ENCODE measurements at places on chromosomes 1 and 21.

GRCh38 chr1:27787895-27788294, 14.9 kb downstream of the STX12 start:
- DNase-seq, result no peak

DNA sequence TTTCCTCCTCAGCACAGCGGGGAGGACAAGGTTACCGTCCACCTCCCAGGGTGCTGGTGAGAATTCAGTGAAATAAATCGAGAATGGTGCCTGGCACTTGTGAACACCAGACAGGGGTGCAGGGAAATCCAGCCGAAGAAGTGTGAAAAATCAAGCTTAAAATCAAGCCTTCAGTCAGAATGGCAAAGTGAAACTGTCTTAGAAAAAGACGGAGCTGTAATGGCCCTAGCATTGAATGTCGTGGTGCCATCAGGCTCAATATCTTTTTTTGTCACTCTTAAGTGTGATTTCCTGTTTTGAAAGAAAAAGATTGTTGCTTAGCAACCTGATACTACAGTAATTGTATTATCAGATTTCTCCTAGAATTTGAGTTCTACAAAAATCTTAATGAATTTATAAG, 22.1 kb downstream of the EDARADD start:
- DNase-seq, result no peak

GRCh38 chr1:230113593-230114236, 46.7 kb downstream of the GALNT2 start:
- DNase-seq, result no peak

DNA sequence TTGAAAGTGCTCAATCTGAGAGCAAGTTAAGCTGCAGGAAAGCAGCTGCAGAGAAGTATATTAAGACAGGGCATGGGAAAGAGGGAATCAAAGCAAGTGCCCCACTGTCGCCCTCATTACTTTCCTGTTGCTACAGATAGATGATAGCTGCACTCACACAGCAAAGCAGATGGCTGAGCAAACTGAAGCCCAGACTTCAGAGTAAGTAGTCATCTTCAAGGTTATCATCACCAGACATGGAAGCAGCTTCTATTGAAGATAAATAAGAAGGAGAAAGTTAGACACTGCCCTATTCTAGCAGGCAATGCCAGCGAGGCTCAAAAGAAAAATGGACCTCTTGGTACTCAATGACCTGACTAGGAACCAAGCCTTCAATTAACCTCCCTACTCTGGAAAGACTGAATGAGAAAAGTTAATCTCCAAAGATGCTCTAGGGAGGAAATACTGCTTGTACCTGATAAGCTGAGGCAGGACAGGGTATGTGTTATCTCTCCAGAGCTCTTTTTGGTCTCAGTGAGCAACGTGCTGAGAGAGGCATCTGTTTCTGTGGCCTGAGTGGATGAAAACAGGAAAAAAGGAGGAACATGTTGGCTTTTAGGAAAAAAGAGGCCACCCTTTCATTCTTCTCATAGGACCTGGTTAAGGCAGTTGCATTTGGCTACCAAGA, 11.1 kb upstream of the MRPL9 start:
- DNase-seq, result no peak

- DNase-seq, result no peak
Observed at GRCh38 chr1:52842643-52843310, at the start of gene ZYG11A. ZYG11A (plus strand) TSS chr1:52842760; CDS start chr1:52842884, 124 bp downstream.

DNA sequence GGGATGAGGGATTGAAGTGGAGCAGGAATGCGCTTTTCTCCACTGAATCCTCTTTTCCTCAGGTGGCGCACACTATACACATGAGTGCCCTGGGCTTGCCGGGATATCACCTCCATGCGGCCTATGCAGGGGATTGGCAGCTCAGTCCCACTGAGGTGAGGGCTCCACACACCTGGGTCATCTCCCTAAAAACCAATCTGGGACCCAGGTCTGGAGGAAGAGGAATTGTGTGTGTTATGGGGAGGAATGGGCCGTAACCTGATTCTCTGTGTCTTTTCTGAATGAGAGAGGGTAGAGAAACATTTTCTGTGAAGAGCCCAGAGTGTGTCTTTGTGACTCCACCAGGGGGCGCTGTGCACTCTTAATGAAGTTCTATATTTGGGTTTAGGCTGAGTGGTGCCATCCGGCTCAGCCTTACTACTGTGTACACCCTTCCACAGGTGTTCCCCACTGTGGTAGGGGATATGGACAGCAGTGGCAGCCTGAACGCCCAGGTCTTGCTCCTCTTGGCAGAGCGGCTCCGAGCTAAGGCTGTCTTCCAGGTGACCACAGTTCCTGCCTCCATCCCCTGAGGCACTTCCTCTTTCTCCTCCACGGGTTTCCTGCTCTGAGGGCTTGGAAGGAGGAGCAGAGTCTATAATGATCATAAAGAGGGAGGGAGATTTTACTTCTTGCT, 1.5 kb downstream of the TOMM40L start:
- peak; percentile 48 for DNase-seq

- no peak for DNase-seq
Observed at GRCh38 chr1:205988585-205988995, 14.6 kb downstream of the RAB7B start.

DNA sequence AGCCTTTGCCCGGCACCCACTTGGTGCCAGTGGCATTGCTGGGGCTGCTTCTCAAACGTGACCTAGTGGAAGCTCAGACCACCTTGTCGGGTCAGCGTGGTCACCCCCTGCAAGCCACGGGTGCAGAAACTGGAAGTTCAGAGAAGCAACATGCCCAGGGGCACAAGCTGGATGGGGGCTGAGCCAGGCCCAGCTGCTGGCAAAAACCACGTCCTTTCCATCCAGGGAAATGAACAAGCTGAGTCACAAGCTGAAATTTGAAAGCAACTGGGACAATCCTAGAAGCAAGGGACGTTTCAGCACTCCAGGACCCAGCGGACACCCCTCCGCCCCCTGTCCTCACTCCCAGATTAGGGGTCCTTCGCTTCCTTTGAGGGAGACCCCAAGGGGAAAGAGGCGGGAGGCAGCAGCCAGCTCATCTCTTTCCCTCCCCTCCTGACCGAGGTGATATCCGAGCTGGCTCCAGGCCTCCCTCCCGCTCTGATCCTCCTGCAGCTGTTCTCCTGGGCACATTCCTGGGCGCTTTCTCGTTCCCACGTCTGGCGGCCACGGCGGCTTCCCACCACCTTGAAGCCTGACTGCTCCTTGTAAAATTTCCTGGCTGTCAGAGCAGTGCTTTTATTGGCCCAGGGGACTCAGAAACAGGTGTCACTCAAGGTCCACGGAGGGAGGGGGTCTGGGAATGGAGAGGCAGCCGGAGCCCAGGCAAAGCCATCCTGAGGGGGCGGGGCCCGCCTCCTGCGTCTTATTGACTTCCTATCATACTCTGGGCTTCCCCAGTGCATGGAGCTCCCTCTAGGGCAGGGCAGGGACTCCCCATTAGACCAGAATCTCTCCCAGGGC, 62.8 kb downstream of the PAX7 start:
- no peak for DNase-seq

DNA sequence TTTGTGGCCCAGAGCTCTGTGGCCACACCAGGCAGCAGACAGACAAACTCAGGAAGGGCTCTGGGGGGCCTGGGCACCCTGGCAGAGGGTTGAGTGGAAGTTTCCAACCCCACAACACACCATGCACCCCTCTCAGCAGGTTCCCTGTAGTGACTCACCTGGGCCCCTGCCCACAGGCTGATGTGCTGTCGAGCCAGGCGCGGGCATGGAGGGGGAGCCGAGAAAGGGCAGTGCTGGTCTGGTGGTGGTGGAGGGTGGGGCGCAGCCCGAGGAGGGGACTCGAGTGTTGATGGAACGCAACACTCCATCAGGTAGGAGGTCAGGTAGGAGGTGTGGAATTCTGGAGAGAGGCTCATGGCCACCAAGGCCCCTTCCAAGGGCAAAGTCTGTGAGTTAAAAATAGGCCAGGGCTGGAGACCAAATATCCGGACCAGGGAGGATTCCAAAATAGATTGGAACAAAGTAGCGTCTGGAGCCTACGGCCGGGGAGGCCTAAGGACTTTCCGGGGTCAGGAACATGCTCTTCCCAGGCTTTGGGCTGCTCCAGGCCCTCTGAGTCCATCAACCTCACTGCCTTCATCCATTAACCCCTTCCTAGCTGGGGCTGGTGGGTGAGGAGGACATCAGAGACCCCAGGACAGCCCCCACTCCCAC, 191.5 kb upstream of the AJAP1 start:
- no peak for DNase-seq

- no peak for DNase-seq
Observed at GRCh38 chr1:98493469-98493868, 168.1 kb upstream of the SNX7 start.

DNA sequence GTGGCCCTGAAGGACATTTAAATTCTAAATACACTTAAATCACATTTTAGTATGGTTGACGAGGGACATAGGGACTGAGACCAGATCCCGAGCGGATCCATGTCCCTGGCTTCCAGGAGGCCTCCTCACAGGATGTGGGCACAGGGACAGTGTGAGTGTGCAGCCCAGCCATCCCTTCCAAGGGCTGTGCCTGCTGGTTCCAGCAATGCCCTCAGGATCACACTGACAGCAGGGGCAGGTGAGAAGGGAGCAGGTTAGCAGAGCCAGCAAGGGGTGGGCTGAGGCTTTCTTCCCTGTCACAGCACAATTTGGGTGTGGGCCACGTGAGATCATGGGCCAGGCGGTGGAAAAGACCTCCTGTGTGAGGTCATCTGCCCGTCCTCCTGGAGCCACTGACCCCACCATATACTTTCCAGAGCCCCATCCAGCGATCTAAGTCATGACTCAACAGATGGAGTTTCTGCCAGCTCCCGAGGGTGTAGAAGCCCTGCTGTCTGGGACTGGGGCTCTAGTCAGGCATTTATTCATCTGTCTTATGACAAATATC, 37.0 kb upstream of the PRSS38 start:
- no peak for DNase-seq

DNA sequence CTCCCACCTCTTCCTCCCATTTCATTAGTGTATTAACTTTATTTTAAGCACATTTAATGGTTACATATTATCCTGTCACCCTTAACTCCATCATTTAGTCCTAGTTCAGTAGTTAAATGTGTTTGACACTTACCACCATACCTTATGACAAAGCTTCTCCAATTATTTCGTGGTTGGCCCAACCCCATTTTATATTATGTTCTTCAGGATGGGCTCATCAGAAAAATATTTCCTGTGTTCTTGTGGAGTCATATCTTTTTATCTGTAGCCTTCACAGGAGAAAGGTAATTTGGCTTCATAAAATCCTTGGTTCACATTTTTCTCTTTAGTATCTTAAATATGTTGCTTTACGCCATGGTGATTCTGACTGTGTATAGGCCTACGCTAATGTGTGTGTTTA, 142.3 kb upstream of the COL6A1 start:
- DNase-seq, result no peak

DNA sequence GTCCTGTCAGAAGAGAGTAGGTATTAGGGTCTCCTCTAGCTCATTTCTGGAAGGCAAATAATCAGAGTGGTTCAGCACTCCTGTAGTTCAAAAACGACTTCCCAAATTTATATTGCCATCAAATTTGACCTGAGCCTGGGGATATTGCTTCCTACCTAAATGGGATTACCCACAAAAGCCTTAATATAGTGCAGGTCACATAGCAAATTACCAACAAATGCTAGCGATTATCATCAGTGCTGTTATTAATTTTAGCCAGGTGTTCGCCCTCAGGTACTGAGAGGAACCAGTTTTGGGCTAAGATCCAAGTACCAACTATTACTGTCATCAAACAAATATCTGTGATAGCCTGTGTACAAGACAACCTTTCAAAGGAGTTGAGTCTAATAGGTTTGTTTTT, 661.8 kb upstream of the PTBP2 start:
- DNase-seq, result no peak

DNA sequence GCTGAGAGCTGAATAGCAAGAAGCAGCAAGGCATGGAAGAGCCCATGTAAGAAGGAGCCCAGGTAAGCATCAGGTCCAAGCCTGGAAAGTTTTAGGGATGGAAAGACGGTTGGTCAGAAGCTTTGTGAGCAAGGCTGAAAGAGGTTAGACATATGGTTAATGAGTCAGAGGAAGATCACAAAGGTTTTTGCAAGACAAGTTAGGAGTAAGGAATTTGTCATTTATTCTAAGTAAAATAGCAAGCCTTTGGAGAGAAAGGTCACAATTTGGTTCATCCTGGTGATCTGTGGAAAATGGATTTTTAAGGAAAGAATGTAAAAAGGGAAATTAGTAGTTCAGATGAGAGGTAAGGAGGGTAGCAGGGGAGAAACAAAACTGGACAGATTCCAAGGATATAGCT, 106.7 kb downstream of the DPYD start:
- no peak for DNase-seq

DNA sequence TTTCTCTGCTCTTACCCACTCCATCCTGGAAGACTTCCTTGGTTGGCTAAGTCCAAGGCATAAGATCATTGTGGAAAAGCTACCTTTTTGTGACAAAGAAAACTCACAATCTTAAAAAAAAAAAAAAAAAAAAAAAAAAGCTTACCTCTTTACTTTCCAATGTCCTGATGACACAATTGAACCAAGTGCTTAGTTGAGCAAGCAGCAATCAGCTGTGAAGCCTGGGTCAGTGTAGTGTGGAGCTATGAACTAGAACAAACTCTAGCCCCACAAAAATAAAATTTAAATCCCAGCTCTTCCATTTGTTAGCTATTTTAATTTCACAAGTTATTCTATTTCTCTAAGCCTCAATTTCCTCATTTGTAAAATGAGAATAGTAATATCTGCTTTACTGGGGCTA, 647.6 kb downstream of the LMO4 start:
- DNase-seq, result no peak

GRCh38 chr1:107175102-107175909, 34.5 kb downstream of the NTNG1 start:
- no peak for DNase-seq

GRCh38 chr1:116910379-116911187, 867 bp downstream of the PTGFRN start:
- no peak for DNase-seq

GRCh38 chr1:168467452-168467851, 76.3 kb downstream of the XCL2 start:
- no peak for DNase-seq

DNA sequence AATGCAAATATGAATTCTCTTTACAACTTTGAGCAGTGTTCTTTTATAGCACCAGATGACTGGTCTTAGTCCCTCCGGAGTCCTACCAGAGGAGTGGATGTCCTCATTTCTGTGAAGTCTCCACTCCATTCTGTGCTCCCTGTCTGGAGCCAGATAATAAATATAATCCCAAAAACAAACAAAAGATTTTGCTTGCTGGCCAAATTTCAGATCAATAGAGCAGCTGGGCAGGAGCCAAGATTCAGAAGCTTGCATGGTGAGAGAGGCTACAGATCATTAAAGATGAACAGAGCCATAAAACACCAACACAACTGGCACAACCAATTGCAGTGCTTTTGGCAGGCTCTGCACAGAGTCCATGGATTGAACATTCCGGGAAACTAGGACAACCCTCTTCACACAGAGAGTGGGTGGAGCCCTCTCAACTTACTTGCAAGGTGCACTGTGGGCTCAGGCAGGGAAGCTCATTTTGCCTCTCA, 231.5 kb upstream of the SNX7 start:
- DNase-seq, result no peak

GRCh38 chr1:116940814-116941599, 31.3 kb downstream of the PTGFRN start:
- DNase-seq, result no peak

- no peak for DNase-seq
Observed at GRCh38 chr1:210223226-210223904, 9.2 kb upstream of the SERTAD4 start.

- no peak for DNase-seq
Observed at GRCh38 chr1:47644212-47644573, 206.3 kb downstream of the FOXD2 start.
